ENCODE measurements at places on chromosomes 16 and 17.

DNA sequence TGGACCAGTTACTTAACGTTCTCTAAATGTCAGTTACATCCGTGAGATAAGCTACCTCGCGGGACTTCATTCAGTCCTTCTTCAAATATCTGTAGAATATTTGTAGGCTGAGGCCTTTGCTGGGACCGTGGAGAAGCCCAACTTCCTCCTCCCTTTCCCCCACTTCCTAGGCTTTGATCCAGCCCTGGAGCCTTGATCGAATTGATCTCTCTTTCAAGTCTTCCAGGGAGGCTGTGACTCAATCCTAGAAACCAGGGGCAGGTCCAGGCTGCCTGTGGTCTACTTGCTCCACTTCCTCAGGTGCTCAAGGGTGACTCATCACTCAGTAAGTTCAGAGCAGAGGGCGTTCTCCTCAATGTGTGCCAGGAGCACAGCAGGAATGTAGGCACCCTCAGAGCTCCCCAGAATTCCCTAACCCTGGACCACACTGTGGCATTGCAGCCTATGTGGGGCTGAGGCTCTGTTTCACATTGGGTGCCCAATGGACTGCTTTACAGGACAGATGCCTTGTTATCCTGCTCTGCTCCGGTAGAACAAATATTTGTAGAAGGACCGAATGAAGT lies 11.2 kb upstream of the CEP20 start:
- DNase-seq = no peak

GRCh38 chr16:58196898-58197313 lies 1.0 kb downstream of the CSNK2A2 start:
- DNase-seq = no peak

GRCh38 chr16:53372992-53373871 lies 61.0 kb upstream of the RBL2 start:
- DNase-seq = peak; percentile 49

DNA sequence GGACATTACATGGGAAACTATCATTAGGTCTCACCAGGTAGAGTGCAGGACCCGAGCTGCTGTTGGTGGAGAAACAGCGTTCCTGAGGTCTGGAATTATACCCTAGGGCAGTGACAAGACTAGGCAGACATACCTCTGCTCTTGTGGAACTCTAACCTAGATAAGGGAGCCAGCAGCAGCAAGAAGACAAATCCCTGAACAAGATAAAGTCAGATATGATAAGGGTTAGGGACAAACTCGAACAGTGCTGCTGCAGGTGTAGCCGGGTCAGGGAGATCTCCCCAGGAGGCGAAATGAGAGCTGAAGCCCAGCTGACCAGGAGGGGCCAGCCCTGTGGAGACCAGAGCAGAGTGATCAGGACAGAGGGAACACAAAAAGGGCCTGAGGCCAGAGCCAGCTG lies 34.7 kb downstream of the ARSG start:
- DNase-seq = no peak

DNA sequence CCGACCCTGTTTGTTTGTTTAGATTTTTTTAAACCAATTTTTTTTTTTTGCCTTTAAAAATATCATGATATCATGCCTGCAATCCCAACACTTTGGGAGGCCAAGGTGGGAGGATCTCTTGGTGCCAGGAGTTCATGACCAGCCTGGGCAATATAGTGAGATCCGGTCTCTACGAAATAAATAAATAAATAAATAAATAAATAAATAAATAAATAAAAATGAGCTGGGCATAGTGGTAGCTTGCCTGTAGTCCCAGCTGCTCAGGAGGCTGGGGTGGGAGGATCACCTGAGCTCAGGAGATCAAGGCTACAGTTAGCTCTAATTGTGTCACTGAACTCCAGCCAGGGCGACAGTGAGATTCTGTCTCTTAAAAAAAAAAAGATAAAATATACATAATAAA lies 8.1 kb upstream of the IGF2BP1 start:
- no peak for DNase-seq

- no peak for DNase-seq
Measured at GRCh38 chr16:15523092-15523541, 88.7 kb downstream of the BMERB1 start.

GRCh38 chr17:14007951-14008350 lies 61.4 kb upstream of the COX10 start:
- DNase-seq = no peak

- no peak for DNase-seq
Measured at GRCh38 chr17:31582151-31582907, 190.9 kb downstream of the RAB11FIP4 start.

DNA sequence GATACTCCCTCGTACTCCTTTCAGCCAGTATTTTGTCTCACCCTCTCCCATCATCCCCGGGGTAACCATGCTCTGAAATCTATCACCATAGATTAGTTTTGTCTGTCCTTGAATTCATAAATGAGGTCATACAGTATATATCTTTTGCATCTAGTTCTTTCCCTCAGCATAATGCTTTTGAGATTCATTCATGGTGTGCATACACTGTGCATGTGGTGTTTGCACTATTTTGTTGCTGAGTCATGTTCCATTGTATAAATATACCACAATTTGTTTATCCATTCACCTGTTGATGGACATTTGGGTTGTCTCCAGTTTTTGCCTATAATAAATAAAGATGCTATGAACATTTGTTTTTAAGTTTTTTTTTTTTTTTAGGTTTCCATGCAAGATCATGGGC lies 34.2 kb upstream of the NLRP1 start:
- no peak for DNase-seq

- no peak for DNase-seq
Measured at GRCh38 chr17:75646638-75646992, 13.4 kb downstream of the SMIM5 start.

GRCh38 chr16:84084570-84085270 lies 32.0 kb downstream of the MBTPS1 start:
- DNase-seq = peak; percentile 29

DNA sequence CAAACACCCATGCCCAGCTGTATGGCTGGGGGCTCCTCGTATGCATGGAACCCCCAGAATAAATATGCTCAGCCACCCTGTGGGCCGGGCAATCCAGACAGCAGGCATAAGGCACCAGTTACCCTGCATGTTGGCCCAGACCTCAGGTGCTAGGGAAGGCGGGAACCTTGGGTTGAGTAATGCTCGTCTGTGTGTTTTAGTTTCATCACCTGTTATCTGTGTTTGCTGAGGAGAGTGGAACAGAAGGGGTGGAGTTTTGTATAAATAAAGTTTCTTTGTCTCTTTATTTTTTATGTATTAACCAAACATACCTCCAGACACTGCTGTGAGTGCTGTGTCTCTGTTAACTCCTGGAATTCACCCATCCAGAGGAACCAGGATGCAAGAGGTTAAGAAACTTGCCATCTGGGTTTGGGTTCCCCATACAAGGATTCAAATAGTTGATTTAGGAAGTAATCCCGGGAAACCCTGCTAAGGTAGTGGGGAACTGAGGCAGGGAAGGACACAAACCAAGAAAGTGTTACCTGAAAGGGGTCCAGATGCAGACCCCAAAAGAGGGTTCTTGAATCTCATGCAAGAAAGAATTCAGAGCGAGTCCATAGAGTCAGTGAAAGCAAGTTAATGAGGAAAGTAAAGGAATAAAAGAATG lies 37.4 kb upstream of the IL21R start:
- DNase-seq = no peak

DNA sequence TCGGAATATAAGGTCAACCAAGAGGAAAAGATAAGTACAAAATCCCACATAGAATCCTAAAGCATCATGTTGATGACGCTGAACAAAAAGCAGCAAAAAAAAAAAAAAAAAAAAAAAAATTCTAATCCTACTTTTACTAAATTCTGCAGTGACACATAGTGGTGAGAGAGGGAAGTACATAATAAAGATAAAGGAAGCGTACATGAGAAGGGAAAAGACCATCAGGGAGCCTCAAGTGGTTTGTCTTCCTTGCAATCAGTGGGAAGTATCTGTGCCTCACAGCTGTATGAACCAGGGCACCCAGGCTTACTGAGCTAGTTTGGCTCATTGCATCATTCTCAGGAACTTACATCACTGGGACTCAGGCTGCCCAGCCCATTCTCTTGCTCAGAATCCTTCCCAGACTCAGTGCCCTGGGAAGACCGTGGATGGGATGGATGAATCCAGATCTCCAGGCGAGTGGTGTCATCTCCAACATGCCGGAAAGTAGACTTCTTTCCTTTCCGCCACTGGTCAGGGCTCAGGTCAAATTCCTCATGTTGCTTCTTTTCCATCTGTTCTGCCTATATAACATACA lies 21.2 kb downstream of the SMG6 start:
- no peak for DNase-seq

- no peak for DNase-seq
Measured at GRCh38 chr16:64312980-64313379, 808.9 kb downstream of the CDH11 start.

DNA sequence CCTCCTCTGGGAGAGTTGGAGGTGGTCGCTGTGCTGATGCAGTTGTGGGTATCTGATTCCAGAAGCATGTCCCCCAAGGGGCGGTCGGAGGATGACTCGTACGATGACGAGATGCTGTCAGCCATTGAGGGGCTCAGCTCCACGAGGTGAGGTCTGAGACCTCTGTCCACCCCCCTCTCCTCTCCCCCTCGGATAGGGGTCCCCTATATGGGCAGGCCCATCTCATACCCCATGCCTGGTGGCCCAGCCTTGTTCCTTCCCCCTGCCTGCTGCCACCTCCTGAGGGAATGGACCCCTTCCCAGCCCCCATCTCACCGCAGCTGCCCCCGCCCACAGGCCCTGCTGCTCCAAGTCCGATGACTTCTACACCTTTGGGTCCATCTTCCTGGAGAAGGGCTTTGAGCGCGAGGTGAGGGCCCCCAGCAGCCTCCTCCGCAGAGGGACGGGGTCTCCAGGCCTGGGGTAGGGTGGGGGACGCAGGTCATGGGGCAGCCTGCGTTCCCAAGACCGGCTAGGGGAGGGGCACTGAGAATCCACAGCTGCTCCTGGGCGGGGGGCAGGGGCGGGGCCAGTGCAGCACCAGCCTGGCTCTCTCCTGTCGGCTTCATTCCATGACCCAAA lies 39.2 kb downstream of the ADCY7 start:
- DNase-seq = no peak

DNA sequence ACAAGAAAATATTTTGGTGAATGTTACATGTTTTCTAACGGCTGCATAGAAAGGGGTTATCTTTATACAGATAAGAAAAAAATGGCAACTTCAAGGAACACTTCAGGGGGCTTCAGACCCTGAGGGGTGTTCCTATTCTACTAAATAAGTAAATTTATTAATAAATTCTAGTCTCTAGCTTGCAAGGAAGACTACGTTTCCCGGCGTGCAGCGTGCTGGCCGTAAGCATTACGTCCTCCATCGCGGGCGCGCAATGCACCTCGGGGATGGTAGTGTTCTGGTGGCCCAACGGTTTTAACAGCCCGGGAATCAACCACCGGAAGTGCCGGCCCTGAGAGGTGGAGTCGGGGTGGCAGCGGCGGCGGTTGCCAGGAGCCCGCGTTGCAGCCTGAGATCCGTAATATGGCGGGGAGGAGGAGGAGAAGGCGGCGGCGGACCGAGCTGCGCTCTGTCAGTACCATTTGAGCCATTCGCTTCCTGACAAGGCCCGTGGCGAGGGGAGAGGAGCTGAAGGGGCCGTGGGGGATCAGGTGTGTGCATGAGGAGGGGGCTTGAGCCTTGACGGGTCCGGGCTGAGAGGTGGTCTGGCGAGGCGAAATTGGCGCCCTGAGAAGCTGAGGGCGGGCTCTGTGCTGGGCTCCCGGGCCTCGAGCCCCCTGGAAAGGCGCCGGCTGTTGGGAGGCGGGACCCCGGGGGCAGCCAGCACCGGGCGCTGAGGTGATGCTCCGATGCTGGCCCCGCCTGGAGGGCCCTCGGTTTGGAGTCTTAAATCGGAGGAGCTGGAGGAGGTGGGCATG lies at the start of gene CCP110:
CCP110 (plus strand) TSS at position 384 of the 797 bp plus-strand sequence. CDS start 3,940 bp downstream, outside the sequence.
- peak; percentile 85 for DNase-seq

GRCh38 chr17:70775679-70776078 lies 606.3 kb downstream of the KCNJ2 start:
- no peak for DNase-seq

GRCh38 chr17:81348097-81349055 lies 46.9 kb upstream of the BAHCC1 start:
- DNase-seq = no peak

DNA sequence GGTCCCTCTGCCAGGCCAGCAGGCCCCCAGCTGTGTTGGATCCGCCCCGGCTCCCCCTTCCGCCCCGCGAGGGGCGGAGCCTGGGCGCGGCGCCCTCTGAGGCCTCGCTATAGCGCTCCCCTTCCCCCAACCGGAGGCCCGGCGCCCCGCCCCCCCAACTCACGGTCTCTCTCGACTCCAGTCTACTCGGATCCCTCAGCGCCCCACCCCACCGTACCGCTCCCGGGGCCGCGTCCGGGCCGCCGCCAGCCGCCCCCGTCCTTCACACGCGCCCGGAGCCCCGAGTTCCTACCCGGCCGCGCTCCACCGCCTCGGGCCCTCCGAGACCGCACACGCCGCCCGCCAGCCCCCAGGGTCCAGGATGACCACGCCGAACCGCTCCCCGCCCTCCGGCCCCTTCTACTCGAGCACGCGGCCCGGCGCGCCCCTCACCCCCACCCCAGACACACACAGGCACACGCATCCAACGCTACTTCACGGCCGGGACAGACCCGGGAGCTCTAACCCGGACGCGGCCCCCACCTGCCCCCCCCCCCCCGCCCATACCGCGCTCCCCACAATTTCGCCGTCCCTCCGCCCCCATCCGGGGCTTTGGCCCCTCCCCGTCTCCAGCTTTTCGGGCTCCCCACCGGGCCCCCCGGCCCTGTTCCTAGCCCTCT lies 1.4 kb downstream of the PHF23 start:
- peak; percentile 65 for DNase-seq

DNA sequence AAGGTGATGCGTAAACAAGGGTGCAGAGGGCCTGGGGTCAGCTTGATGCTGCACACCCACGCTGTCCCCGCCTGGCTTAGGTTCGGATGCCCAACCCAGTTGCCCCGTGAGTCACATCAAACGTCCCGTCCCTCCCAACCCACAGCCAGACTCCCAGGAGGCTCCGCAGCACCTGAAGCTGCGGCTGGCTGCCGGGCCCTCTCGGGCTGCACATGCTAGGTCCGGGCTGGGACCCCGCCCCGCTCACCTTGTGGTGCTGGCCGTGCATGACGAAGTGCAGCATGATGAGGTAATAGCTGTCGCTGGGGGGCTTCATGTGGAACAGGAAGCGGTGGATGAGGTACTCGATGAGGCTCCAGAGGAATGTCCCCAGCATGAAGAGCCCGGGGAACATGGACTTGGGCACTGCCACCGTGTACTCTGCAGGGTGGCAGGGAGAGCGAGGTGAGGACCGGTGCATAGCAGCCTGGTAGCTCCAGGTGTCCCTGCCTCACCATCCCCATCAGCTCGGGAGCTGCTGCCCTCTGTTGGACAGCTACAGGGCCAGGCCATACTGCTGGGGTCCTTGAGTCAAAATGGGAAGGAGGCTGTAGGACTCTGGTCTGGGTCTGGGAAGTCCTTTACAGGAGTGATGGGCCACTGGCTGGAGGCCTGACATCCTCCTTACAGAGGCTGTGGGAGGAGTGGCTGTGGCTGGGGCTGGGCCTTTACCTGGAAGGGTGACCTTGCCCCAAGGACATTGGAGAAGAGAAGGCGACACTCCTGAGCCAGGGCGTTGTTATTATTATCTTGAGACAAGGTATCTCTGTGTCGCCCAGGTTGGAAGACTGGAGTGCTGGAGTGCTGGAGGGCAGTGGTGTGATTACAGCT lies 18.3 kb upstream of the MLKL start:
- no peak for DNase-seq

GRCh38 chr17:10087355-10087754 lies 111.1 kb downstream of the GAS7 start:
- no peak for DNase-seq

GRCh38 chr16:81798311-81799137 lies 19.4 kb downstream of the PLCG2 start:
- DNase-seq = no peak

- no peak for DNase-seq
Measured at GRCh38 chr16:27583634-27584033, 33.7 kb downstream of the KATNIP start.

Data from stimulated activated CD8-positive, alpha-beta memory T cell treated with anti-CD3 and anti-CD28 coated beads, Interleukin-7, amount 100 ng/mL, for 1 hour (primary cell).